ENCODE measurements at places on chromosomes 1 and 21.

- no peak for DNase-seq
Measured at GRCh38 chr1:33516428-33516827, 44.0 kb downstream of the ZSCAN20 start.

DNA sequence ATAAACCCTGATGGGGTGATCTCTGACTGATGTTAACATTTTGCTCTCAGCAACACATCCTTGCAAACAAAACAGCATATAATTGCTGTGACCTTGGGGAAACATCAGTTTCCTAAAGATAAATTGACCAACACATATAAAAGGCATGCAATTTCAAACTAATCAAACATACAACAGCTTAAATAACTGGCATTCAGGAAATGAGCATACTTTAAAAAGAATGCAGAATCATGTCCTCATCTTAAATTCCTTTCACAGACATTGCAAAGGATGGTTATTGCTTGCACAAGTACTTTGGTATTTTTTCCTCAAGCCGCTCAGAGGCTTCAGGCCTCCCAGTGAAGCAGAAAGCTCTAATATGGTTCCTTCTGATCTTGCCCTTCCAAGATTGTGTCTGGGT lies 53.4 kb upstream of the RGS18 start:
- DNase-seq = no peak

GRCh38 chr1:41282679-41283317 lies 40.7 kb upstream of the SCMH1 start:
- no peak for DNase-seq

DNA sequence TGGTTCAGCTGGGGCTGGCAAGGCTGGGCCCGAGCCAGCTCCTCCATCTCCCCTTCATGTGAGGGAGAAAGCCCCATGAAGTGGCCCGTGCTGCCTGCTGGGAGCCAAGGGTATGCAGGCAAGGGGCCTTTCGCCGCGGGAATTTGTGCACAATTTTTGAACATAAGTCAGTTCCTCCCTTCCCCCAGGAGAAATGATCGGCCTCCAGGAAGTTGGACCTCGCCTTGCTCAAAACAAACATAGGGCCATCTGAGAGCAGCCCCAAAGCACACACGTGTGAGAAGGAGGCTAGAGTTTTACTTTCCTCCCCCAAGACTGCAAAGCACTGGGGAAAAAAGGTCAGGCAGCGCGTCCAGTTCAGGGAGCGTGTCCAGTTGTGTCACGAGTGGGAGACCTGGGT lies 64.7 kb downstream of the PRDM16 start:
- no peak for DNase-seq

GRCh38 chr1:41537251-41537650 lies 52.8 kb upstream of the EDN2 start:
- no peak for DNase-seq

- no peak for DNase-seq
Measured at GRCh38 chr1:31796707-31797106, 19.1 kb downstream of the SPOCD1 start.

- DNase-seq = no peak
Measured at GRCh38 chr1:60922304-60922703, 160.1 kb upstream of the NFIA start.

DNA sequence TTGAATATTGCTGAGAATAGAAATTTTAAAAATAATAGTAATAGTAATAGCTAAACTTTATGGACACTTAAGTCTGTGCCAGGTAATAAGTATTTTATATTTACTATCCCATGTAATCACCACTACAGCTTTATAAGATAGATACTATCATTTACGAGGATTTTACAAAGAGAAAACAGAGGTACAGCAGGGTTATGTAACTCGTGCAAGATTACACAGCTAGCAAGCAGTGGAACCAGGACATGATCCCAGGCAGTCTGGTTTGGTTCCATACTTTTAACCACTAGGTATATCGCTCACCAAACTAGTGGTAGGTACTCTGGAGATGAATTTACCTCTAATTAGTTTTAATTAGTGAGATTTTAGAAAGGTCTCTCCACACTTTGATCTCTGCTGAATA lies 42.5 kb downstream of the SPAG17 start:
- DNase-seq = no peak

DNA sequence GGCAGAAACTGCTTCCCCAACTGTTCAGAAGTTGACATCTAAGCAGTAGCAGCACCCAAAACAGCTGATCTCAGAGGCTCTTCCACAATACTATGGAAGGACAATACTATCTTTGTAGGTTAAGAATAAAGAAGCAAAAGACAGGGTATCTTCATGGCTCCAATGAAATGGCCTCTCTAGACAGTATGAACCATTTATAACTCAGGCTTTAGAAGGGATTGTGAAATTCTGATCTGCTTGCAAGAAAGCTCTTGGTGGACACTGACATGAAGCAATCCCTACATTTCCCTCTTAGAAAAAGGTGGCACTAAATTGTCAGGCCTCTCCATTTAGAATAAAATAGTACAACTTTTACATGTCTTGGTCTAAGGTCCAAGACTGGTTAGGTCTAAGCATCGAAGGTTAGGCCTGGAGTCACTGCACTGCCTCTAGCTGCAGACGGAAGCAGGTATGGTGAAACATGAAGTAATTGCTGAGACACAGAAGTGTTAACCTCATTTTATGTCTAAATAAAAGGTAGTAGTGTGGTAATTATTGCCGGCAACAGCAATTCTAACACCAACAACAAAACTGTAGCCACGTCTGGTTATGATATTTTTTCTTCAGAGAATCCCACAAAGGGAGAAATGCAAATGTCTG lies 50.6 kb upstream of the HP1BP3 start:
- DNase-seq = no peak
